ENCODE measurements at places on chromosomes 13 and 19. TPM values are rescaled to one million over a fixed set of nuclear protein-coding genes. Genes with fewer than 3 reads are reported as not detected.

IGLON5 gene
- not detected for total RNA-seq

DNA sequence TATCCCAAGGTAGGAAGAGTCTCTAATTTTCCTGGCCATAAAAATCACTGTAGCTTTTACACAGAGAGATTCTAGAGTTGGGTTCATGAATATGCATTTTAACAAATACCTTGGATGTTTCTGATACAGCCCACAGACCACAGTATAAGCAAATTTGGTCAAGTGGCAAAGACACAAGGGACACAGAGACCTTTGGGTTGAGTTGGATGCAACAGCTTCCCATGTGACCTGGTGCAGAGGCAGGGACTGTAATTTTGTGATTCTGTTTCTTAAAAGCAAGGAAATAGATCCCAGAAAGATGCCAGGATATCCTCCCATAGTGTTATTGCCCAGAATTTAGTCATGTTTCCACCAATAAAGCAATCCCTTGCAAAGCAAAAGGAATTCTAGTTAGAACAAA lies 27.0 kb downstream of the FPR3 start:
- no peak overlapping the region for H3K27ac ChIP-seq
- H3K27me3 ChIP-seq: no peaks in the 10 kb centered on the region
- no peaks in the 10 kb centered on the region for H3K4me1 ChIP-seq
- H3K4me3 ChIP-seq: no peak overlapping the region

GRCh38 chr19:46144756-46145155 lies 3.3 kb upstream of the IGFL2 start:
- H3K36me3 ChIP-seq: no peaks in the 10 kb centered on the region
- H3K4me1 ChIP-seq: no peaks in the 10 kb centered on the region
- H3K4me3 ChIP-seq: no peak overlapping the region

DNA sequence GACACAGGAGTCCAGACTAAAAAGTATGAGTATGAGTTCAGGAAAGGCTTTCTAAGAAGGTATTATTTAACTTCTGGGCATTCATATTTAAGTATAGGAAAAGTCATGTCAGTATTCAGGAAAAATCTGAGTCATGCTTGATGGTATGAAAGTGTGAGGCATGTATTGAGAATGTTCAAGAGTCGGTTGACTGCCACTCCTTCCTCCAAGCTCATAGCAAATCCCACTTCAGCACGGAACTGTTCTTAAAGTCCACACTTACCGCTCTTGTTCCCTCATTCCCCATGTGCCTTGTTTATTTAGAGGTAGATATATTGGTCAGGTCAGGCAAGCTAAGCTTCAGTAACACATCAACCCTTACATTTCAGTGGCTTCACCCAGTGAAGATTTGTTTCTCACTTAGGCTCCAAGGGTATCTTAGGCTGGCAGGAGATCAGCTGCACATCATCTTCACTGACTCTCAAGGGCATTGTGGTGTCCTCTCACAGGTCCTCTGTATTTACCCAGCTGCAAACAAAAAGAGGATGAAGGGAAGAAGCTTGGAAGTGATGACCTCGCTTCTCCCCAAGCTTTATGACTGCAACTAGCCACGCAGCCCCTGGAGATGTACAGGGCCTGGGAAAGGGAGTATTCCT lies 1189.2 kb downstream of the EFNB2 start:
- H3K27ac ChIP-seq: no peak overlapping the region
- no peaks in the 10 kb centered on the region for H3K27me3 ChIP-seq
- no peak overlapping the region for H3K4me3 ChIP-seq

DNA sequence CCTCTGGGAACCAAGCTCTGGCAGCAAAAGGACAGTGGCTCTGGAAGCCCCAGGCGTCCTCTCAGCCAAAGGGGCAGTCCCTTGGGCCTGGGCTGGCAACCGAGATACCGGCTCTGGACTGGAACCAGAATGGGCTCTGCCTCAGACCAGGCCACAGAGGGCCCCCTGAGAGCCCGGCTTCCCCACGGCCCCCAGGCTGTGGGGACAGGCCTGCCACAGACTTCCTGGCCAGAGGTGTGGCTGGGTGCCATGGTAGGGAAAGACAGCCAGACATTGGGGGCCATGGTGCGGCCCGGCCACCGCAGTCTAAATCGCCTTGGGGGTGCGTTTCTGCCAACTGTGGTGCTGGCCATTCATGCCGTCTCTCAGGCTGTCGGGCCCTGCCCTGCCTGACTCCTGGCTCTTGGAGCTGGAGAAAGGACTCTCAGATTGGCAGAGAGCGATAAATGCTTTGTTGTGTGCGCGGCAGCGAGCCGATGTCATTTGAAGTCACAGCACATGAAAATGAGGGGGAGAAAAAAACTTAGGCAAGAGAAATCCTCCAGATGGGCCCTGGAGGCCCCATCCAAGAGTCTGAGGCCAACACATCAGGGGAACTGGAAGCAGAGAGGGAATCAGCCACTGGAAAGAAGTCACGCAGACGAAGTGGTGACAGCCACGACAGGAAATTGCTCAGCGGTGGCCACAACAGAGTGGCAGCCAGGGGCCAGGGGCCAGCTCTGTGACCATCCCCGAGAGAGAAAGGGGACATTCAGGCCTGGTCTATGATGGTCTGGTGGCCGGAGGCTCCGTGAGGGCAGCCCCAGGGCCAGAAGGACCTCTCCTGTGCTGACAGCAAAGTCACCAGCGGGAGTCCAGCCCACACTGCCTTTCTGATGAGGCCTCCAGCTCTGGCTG lies 26.5 kb downstream of the SH3GL1 start:
- DNase-seq: no peak
- no peaks in the 10 kb centered on the region for H3K36me3 ChIP-seq
- H3K27ac ChIP-seq: peak overlapping the region; percentile 51

Measured in pancreas (tissue), 10 donors.